Urinary bladder (tissue), 4 donors: ENCODE measurements at places on chromosomes 4 and X. TPM values are rescaled to one million over a fixed set of nuclear protein-coding genes. Genes with fewer than 3 reads are reported as not detected.

The BOD1L1 gene
- 66.0 TPM for total RNA-seq

The SPANXD gene
- total RNA-seq: not detected

The NSDHL gene
- 6.2 TPM for total RNA-seq

The RFC1 gene
- total RNA-seq: 68.6 TPM
